ENCODE measurements at places on chromosomes 11 and 22.

- DNase-seq: no peak
These were observed 186.5 kb downstream of the KIF18A start for GRCh38 chr11:27921472-27921871.

- DNase-seq: no peak
These were observed 177.8 kb downstream of the FAM76B start for GRCh38 chr11:95611827-95612226.

GRCh38 chr11:38927993-38928392 lies 2330.0 kb upstream of the RAG2 start:
- no peak for DNase-seq

GRCh38 chr11:104781719-104782376 lies 116.4 kb downstream of the CASP12 start:
- no peak for DNase-seq

DNA sequence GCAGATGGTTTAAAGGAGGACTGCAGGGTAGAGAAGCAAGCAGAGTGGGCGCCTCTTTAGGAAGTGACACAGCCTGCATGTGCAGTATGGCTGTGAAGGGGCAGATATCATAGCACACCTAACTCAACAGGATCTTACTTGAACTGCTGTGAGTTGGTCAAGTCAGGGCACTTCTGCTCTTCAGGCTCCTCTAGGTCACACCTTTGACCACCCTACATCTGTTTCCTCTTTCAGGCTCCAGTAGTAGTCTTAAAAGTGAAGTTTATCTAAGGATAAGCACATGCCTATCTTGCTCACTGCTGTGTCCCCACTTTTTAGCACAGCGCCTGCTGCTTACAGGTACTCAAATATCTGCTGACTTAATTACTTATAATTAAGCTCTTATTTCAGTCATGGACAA lies 6.5 kb downstream of the MRPL16 start:
- DNase-seq: no peak

DNA sequence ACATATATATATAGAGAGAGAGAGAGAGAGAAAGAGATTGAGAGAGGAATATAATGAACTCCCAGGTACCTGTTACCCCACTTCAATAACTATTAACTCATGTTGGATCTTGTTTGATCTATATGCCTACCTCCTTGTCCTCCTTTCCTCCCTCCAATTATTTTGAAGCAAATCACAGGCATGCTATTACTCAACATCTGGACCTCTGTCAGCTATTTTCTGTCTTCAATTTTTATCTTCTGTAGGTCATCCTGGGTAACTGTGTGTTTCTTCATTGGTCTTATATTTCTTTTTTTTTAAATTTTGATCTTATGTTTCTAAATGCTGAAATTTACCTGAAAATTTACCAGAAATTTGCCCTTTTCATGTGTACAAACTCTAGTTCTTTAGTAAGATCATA lies 24.8 kb downstream of the UVRAG start:
- no peak for DNase-seq

- DNase-seq: no peak
These were observed 43.5 kb upstream of the OR9Q1 start for GRCh38 chr11:57980201-57980600.

Data from nephron progenitor cell (in vitro differentiated cells).